ENCODE measurements at places on chromosomes 11 and 22. TPM values are rescaled to one million over a fixed set of nuclear protein-coding genes. Genes with fewer than 3 reads are reported as not detected.
A peak's percentile ranks its signal among the peaks of the same experiment; 100 is the strongest.

The RAC2 gene
- 655 TPM for total RNA-seq

The SHANK3 gene
- total RNA-seq, result 0.66 TPM

The CADM1 gene
- 0.18 TPM for total RNA-seq

The C11orf68 gene
- 28.6 TPM for total RNA-seq

The LGR4 gene
- total RNA-seq, result 0.08 TPM

The MYOD1 gene
- total RNA-seq, result not detected

The TSGA10IP gene
- total RNA-seq, result not detected

The RTN4RL2 gene
- total RNA-seq, result not detected

The RNF214 gene
- total RNA-seq, result 13.3 TPM

The NUP50 gene
- total RNA-seq, result 159 TPM

The TSSK2 gene
- total RNA-seq, result not detected

The KLHDC7B gene
- total RNA-seq, result 11.0 TPM

The SLC22A9 gene
- total RNA-seq, result not detected

- DNase-seq, result no peak
These were observed 18.1 kb downstream of the SLC6A5 start for GRCh38 chr11:20617346-20618005.

DNA sequence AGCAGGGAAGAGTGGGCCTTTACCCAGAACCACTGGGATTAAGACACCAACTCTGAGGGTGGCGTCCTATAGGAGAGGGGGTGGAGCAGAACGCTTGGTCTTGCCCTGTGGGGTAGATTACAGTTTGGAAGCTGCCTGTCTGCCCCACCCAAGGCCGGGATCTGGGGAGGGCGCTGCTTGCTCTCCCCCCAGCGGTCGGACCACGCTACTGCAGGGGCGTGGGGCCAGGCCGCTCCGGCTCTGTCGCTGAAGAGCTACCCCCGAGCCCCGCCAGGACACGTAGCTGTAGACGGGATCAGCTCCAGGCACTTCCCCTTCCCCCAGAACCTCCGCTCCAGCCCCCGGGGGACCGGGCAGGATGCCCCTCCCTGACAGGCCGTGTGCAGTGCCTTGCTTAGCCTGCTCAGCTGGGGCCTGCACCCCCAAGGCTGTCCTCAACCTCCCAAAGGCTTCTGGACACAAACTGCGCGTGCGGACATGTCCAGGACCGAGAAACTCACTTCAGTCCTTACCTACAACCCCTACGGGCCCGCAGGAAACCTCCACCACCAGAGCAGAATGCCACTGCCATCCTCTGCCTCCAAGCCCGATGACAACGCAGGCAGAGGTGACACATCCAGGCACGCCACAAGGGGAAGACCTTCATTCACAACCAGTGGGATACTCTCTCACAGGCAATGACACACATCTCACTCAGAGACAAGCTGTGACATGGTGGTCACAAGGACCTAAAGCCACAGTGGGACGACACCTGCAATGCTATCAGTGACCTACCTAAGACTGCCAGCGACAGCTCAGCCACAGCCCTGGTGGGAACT lies 3.6 kb downstream of the AHNAK start:
- DNase-seq, result peak; percentile 89

- DNase-seq, result no peak
These were observed 132.6 kb downstream of the SHANK2 start for GRCh38 chr11:71119656-71120269.

DNA sequence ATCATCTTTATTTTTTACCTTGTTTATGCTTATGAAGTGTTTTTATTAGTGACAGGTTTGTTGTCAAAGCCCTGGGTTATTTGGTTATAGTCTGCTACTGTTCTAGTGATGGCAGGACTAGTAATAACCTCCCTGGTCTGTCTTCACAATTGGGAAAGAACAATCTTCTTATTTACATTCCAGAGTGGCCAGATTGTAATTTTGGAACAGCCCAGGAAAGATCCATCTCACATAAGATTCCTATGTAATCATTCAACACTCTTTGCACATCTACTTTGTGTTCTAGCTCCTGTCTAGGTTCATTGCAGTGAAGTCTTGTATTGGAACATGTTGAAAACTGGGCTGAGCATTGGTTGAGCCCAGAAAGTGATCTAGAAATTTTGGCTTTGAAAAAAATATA lies 63.8 kb downstream of the CYB5R2 start:
- DNase-seq, result no peak

GRCh38 chr11:42923651-42924050 lies 388.1 kb upstream of the API5 start:
- no peak for DNase-seq

- no peak for DNase-seq
These were observed 19.5 kb downstream of the ARFGAP3 start for GRCh38 chr22:42837556-42837955.

DNA sequence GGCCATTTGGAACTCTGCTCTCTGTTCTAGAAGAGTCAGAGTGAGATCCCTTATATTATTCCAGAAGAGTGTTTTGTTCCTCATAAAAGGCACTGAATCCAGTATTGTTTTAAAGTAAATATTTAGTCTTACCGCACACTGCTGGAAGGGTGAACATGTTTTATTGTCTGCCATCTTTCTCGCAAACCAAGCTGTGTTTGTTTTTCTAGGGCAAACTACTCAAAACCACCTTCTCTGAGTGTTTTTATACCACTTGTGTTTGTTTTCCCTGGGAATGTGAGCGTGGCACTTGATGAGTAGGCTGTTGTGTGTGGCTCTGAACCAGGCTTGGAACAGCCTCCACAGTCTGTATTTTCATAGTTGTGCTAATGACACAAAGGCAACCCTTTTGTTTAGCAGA lies 89.8 kb downstream of the DBX1 start:
- DNase-seq, result no peak

- no peak for DNase-seq
These were observed 21.9 kb upstream of the PPP2R1B start for GRCh38 chr11:111788051-111788450.

DNA sequence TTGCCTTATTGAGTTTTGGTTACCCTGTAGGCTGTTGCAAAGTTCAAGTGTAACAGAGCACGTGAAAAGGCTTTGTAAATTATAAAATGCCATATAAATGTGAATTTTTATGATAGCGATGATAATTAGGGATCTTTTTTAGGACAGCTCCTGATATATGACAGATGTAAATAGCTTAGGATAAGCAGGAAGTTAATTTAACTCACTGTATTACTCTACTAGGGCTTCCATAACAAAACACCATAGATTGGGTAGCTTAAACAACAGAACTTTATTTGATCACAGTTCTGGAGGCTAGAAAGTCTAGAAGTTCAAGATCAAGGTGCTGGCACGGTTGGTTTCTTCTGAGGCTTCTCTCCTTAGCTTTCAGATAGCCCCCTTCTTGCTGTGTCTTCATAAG lies 17.0 kb upstream of the PDE3B start:
- no peak for DNase-seq

DNA sequence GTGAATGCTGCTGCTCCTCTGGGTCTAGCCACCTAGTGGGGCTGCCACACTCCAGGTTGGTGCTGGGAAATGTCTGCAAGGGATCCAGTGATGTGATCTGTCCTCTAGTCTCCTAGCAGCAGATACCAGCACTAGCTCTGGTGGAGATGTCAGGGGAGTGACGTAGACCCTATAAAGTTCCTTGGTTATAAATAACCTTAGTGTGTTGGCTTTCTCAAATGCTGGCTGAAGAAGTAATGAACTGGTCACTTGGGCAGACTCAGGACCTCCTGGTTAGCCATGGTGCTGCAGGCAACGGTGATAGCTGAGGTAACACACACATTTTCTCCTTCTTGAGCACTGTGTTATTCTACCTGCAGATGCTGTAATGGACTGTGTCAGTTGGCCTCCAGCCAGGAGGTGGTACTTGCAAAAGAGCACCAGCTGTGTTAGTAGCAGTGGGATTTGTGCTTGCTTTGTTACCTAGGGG lies 35.5 kb downstream of the BBOX1 start:
- DNase-seq, result no peak

DNA sequence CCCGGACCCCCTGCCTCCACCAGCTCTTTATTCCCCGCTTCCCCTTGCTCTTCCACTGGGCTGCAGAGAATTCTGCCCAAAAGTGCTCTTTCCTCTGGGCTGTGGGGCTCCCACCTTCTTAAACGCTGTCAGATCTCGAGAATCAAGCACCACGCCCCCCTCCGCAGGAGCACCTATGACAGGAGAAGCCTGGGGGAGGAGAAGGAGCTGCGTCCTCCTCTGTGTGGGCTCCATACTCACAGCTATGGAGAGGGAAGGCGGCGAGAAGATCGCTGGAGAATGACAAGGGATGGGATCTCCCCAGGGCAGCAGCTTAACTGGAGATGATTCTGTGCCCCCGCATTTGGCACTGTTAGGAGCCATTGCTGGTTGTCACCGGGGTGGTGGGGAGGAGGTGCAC lies 19.7 kb downstream of the SHISAL1 start:
- no peak for DNase-seq

DNA sequence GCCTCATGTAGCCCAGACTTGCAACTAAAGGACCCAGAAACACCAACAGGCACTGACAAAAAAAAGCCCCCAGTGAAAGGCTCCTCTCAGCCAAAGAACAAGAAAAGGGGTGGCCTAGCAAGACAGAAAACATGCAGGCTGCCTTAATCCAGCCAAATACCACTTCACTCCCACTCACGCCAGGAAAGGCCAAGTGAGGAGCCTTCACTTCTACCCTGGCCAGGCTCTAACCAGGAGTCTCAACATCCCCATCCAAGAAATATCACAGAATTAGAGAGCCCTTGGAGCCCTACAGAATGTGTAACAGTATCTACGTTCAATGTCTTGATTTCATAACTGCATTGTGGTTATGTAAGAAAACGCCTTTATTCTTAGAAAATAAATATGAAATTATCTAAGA lies 149.0 kb downstream of the APOL5 start:
- DNase-seq, result no peak

DNA sequence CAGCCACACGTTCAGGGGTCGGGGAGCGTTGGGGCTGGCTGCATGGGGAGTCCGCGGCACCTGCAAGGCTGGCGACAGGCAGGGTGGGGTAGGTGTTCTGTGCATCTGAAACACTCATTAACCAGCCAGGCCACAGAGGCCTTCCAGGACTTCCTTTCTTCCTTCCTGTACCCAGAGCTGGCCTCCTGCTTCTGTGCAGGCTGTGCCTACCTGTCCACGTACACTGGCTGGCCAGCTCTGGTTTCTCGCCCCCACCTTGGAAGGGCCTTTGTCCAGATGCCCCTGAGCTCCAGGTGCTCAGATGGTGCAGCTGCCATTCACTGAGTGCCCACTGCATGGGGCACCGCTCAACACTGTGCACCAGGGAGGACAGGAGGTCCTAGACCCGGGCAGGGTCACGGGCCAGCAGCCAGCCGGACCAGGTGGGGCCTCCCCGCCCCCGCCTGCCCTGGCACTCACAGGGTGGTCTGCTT lies 15.9 kb downstream of the TTLL12 start:
- DNase-seq, result no peak

- no peak for DNase-seq
These were observed 58.2 kb downstream of the YAP1 start for GRCh38 chr11:102168481-102168880.

GRCh38 chr11:112880495-112880894 lies 80.7 kb upstream of the NCAM1 start:
- no peak for DNase-seq

DNA sequence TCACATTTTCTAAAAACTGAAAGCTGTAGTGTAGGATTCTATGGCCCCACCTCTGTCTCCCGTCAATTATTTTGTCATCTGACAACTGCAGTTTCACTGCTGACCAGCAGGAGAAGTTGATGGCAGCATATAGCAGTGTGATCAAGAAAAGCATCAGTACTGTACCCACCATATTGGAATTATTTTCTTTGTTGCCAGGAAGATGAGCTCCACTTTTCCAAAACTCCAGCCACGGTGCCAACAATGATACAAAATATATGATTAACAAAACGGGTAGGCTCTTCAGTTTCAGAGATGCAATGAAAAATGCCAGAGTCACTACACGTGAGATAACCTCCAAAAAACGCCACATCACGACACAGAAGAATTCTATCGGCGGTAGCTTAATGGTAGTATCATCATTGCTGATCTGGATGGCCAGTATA lies 41.3 kb downstream of the XKR3 start:
- no peak for DNase-seq

GRCh38 chr22:45320357-45320976 lies 10.7 kb downstream of the FAM118A start:
- DNase-seq, result no peak

DNA sequence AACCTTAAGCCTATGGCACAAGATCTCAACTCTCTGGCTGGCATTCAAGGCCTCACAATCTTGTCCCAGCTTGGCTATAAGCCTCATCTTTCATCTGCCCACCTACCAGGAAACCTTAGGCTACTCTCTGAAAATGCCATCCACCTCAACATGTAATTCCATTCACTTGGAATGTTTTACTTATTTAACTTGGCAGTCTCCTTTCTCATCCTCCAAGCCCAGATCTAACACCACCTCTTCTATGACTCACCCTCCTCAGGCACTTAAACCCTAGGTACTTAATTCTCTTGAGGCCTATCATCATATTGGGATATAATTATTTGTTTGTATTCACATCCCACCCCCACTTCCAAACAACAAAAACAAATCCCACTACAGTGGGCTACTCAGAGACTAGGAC lies 15.0 kb downstream of the POGLUT3 start:
- DNase-seq, result no peak

DNA sequence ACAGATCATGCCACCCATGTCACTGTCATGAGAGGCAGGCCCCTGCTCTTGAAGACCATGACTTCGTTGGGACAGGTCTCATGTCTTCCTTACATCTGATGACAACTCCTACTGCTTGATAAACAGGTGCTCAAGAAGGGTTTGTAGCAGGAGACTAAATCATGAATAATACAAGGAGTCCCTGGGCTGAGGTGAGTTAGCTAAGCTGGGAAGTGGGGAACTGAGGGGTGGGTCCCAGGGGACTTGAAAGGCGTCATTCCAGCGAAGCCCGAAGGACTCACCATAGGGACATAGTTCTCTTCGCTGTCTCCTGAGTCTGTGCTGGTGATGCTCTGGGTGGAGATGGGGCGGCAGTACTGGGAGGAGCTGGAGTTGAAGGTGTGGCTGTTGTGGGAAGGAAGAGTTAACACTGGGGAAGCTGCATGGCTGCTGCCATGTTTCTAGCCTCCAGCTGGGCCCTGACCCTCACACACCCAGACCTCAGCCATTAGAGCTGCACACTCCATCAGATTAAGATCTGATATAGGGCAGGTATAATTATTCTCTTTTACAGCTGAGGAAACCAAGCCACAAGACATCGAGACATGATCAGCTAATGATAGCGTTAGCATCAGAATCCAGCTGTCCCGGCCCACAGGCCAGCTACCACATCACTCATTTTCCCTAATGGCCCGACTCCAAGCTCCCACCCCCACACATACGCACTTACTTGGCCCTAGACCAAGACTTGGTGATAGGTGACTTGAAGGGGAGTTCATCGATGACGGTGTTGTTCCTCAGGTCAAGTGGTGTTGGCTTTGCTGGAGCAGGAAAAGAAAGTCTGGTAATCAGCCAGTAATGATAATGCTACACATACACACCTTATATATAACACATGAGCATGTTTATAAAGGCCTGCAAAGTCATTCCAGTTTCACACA lies 32.9 kb downstream of the USP35 start:
- DNase-seq, result no peak

Data from activated naive CD4-positive, alpha-beta T cell treated with anti-CD3 and anti-CD28 coated beads, Interleukin-2, amount 50 U/mL, for 72 hours (primary cell).